Tibial nerve (tissue), 4 donors: ENCODE measurements at places on chromosomes 3 and 15. TPM values are rescaled to one million over a fixed set of nuclear protein-coding genes. Genes with fewer than 3 reads are reported as not detected.

The GOLGA6B gene
- not detected for total RNA-seq

The NGRN gene
- total RNA-seq: 76.9 TPM

The NTRK3 gene
- total RNA-seq: 85.9 TPM

The DUOX1 gene
- 1.5 TPM for total RNA-seq

The MB21D2 gene
- 7.5 TPM for total RNA-seq

The A4GNT gene
- not detected for total RNA-seq

The PTH1R gene
- total RNA-seq: 13.8 TPM

The CMSS1 gene
- 29.1 TPM for total RNA-seq

The RTP3 gene
- total RNA-seq: not detected

The MYRIP gene
- 10.5 TPM for total RNA-seq

The SLCO2A1 gene
- 13.8 TPM for total RNA-seq

The IRAK2 gene
- total RNA-seq: 4.2 TPM

The TMEM62 gene
- total RNA-seq: 49.8 TPM

The PPARG gene
- 29.1 TPM for total RNA-seq

The C3orf85 gene
- not detected for total RNA-seq

The SCAANT1 gene
- not detected for total RNA-seq

The SERINC4 gene
- not detected for total RNA-seq

The ZBED2 gene
- total RNA-seq: not detected

The PCSK6 gene
- total RNA-seq: 11.2 TPM

The TEX55 gene
- total RNA-seq: not detected

The CHRD gene
- total RNA-seq: 29.7 TPM

The PODXL2 gene
- total RNA-seq: 12.7 TPM

The GOLGA8Q gene
- total RNA-seq: 7.4 TPM

The GOLGA8T gene
- not detected for total RNA-seq

The SI gene
- total RNA-seq: not detected

The LINGO1 gene
- 1.5 TPM for total RNA-seq

The ADCY5 gene
- total RNA-seq: 22.7 TPM

The TMEM87A gene
- total RNA-seq: 58.6 TPM

The SLC28A1 gene
- total RNA-seq: not detected

The EXD1 gene
- total RNA-seq: not detected

The CEMIP gene
- total RNA-seq: 1.2 TPM

The GPR149 gene
- not detected for total RNA-seq

The TFRC gene
- 43.3 TPM for total RNA-seq

The GABRB3 gene
- total RNA-seq: 3.9 TPM

The TGM4 gene
- not detected for total RNA-seq

The OR5K2 gene
- total RNA-seq: not detected

The GOLGA8M gene
- total RNA-seq: 4.9 TPM
